ENCODE measurements at places on chromosomes 7 and 10.

- DNase-seq = no peak
Observed at GRCh38 chr10:114708717-114709335, 50.8 kb upstream of the ABLIM1 start.

- DNase-seq = no peak
Observed at GRCh38 chr10:8163824-8164223, 109.3 kb downstream of the GATA3 start.

DNA sequence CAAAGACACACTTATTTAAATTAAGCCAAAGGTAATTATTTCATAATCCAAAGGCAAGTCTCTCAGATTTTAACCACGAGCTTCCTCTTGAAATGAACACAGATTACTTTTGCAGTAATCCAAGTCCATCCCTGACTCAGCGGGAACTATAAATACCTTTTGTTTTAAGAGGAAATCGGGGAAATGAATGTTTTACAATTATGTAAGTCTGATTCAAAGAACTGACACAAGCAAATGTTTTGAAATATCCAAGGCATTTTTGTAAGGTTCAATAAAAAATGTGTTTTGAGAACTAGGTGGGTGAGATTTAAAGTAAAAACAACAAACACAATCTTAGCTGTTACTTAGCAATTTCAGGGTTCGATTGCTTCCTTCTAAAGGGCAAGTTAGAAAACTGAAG is 179.8 kb upstream of the ASAH2 start:
- DNase-seq = peak; percentile 46

DNA sequence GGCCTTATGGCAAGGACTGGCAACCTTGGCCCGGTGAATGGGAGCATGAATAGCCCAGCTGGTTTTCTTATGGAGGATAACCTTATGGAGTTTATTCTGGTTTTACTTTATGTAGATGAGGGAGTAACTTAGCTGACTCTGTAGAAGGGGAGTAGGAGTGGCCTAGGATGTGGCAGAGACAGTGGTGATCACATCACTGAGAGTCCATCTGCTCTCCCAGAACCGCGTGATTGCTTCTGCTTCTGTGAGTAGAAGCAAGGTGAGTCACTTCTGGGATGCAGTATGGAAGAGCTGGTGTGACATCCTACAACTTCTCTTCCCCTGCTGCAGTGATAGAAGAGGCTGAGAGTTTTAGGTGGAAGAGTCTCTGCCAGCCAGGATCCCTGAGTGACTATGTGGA is 129.2 kb downstream of the RPS24 start:
- DNase-seq = no peak

GRCh38 chr7:55570218-55570873 is 2.0 kb downstream of the VOPP1 start:
- DNase-seq = no peak

GRCh38 chr10:48251525-48252353 is 22.8 kb downstream of the FRMPD2 start:
- DNase-seq = no peak
